ENCODE measurements at places on chromosomes 5 and 9.

- no peak for DNase-seq
Measured at GRCh38 chr9:8727191-8727590, 927.6 kb upstream of the DMAC1 start.

DNA sequence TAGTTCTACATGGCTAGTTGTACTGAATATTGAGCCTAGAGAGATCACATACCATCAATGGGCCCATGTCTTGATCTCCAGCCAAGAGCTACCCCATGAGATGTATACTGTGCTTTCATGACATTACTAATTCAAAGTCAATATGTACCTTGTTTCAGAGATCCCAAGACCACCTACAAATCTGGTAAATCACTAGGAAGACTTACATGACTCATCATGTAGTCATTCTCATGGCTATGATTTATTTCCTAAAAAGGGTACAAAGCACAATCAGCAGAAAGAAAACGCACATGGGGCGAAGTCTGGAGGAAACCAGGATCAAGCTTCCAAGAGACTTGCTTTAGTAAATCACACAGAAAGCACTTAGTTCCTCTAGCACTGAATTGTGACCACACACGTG, 103.0 kb downstream of the PCSK5 start:
- DNase-seq: no peak

- DNase-seq: no peak
Measured at GRCh38 chr9:113449376-113449775, 14.2 kb upstream of the RGS3 start.

- DNase-seq: no peak
Measured at GRCh38 chr5:149656576-149657182, 73.4 kb upstream of the PPARGC1B start.

DNA sequence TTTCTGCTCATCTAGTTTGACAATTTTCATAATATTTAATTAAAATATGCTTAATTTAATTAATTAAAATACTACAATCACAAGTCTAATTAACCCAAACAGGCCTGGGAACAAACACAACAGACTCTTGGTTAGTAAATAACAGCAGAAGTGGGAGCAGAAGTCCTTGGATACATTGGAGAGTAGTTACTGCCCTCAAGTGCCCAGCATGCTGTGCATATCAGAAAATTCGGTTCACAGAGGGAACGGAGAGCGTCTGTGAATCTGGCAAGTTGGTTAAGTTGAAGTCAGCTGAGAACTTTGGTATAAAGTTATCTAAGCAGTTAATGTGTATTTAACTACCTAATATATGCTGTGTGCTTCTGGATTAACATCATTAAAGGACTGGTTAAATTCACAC, 87.0 kb upstream of the ATG10 start:
- DNase-seq: no peak

DNA sequence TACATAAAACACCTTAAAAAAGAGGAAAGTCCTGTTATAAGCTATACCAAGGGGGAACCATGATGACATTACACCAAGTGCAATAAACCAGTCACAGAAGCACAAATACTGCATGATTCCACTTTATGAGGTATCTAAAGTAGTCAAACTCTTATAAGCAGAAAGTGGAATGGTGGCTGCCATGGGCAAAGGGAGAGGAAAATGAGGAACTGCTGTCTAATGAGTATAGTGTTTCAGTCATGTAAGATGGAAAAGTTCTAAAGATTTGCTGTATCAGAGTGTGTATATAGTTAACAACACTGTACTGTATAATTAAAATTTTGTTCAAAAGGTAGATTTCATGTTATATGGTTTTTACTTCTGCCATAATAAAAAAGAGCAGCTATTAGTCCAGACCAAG, 34.6 kb upstream of the NR5A1 start:
- DNase-seq: no peak

DNA sequence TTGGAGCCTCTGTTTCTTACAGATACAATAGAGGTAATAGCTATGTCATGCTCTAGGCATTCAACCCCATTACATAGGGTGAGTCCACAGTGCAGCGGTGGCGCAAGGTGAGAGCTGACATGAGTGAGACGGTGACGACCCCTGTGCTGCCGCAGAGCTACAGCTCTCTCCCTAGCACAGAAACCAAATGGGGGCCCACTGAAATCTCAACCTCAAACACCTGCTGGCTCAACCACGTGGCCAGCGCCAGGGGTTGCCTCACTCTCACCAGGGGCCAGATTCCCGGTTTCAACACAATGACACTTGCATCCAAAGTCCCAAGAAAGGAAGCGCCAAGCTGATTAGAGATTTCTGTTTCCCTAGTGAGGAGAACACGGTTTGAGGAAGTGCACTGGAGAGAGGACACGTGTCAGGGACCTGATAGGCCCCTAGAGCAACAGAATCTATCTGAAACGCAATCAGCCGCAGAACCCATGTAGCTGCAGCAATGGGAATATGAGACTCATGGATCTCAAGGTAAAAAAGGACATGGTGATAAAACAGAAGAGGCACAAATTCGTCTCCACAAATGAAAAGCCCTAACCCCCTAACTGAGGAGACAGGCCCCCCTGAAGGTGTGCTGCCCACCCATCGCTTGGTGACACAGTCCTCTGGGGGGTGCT, 114.3 kb downstream of the CRB2 start:
- DNase-seq: no peak

- DNase-seq: no peak
Measured at GRCh38 chr5:161093100-161093499, 241.1 kb upstream of the ATP10B start.

- DNase-seq: no peak
Measured at GRCh38 chr5:178542455-178542854, 47.7 kb downstream of the COL23A1 start.

DNA sequence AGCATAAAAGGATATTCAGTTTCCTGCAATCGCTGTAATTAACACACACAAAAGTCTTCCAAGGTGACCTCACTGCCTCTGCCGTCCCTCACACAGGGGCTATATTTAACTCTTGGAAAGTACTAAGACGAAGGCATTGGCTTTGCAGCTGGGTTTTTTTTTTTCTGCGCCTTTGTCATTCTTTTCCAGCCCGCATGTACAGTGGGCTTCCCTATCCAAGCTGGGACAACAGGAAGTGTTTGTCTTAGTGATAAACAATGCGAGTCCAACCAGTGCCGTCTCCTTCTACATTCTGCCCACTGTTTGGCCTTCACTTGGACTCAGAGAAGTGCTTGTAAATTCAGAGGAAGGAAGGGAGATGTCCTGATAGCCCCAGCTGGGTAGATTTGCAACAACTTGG, 17.6 kb downstream of the AFAP1L1 start:
- no peak for DNase-seq

DNA sequence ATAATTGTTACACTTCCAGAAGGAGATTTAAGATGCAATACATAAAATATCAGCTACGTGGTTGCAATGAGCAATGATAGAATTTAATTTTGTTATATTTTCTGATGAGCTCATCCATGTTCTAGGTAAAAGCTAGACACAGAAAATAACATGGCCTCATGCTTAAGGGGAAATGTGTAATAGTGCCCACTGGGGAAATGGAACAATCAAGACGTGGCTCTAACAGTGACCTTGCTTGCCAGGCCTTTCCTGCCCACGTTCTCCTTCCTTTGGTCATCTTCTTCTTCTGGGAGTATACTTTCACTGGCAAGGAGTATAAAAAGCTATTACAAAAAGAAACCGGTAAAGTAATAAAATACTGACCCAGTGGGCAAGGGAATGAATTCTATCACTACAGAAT, 116.2 kb upstream of the TMEM161B start:
- no peak for DNase-seq

- DNase-seq: no peak
Measured at GRCh38 chr5:107242411-107243219, 428.1 kb downstream of the EFNA5 start.

- DNase-seq: no peak
Measured at GRCh38 chr9:6029604-6030274, 14.3 kb upstream of the RANBP6 start.

DNA sequence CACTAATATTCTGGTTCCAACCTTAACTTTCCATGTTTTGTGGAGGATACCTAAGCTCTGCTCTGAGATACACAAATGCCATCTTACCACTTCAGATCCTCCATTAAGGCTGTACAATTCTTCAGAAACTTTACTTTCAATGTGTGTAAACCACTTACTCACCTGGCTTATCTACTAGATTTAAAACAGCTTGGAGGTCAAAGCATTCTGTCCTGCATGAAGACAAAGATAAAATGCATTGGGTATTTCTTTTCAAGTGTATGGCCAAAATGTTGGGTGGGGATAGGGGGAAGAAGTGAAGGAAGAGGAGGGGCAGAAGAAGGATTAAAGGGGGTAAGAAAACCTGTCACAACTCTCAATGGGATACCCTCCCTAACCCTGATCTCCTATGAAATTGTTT, 939 bp downstream of the GOLGA1 start:
- no peak for DNase-seq

- no peak for DNase-seq
Measured at GRCh38 chr5:159504857-159505304, 174.6 kb upstream of the IL12B start.

GRCh38 chr5:58099257-58099656, 360.6 kb downstream of the PLK2 start:
- no peak for DNase-seq

GRCh38 chr5:168877132-168877892, 298.1 kb upstream of the PANK3 start:
- no peak for DNase-seq

DNA sequence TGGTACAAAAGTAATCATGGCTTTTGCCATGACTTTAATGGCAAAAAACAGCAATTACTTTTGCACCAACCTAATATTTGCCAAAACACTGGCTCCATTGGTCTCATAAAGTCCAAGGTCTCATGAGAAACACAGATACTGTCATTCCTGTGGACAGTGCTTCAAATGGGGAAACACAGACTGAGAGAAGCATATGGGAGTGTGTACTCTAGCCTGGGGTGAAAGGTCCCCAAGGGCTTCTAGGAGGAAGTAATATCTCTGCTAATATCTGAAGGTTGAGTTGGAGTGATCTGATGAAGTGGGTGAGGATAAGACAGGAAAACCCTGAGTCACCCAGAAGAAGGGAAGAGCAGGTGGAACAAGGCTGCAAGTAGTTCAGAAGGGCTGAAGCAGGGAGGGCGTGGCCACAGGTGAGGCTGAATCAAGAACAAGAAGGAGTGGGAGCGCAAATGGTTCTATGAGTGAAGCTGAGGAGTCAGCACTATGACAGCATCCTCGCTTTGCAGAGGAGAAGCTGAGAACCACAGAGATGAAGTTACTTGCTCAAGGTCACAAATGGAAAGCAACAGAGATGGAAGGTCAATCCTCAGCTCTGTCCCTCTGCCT, 164.1 kb downstream of the ASTN2 start:
- no peak for DNase-seq

DNA sequence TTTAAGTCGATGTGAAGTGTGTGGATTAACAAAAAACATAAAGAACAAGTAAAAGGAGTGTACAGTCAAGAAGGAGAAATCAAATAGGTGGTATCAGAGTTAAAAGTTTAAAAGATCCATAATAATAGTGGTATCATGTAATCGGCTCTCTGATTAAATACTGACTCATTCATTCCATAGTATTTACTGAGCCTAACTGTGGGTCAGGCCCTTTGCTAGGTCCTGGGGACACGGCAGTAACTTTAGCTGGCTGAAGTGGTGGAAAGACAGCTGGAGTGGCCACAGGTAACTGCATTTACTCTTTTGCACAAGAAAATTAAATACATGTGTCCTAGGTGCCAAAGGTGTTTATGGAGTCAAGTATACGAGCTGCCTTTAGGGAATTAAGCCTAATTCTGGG, 124.0 kb downstream of the GNAQ start:
- no peak for DNase-seq

GRCh38 chr9:31135567-31135966, 1248.9 kb upstream of the ACO1 start:
- no peak for DNase-seq

GRCh38 chr5:40914835-40915234, 5.5 kb downstream of the C7 start:
- DNase-seq: no peak

DNA sequence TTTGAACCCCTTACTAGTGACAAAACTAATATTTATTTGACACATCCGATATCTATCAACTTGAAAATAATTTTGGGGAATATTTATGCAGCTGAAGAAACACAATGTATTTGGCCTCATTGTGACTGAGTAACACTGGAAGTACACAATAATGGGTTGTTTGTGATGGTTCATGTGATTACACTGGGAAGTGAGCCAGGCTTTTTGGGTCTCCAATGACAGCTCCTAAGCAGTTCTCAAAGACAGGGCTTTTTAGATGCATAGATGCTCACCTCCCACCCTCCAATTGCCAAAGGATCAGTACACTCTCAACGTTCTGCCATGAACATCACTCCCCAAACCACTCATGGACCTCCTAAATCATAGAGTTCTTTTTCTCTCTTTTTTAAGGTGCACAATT, 170.0 kb downstream of the SLC24A2 start:
- no peak for DNase-seq

DNA sequence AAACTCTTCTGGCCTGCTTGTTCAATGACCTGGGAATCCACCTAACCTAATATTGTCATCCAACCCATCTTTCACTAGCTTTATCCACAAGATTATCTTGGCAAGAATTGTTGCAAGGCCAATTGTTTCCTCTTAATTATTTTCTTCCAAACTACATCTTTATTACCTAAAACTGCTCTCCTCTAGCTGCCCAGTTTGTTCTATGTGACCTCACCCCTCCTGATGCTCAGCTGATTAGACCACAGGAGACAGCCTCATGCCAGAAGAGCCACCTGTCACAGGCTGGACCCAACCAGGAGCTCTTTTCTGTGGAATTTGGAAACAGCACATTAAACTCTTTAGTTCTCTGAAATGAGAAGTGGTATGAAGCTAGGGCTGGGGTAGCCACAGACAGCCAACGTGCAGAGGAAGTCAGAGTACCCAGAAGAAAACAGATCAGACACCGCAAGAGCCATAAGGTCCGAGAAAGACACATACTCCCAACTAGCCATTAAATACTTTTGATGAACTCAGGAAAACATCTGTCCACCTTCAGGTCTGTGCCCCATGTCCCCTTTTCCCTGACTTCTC, 12.0 kb downstream of the SAXO1 start:
- DNase-seq: no peak
